ENCODE measurements at places on chromosomes 16 and 17.

- no peak for DNase-seq
These were observed 440 bp downstream of the NPRL3 start for GRCh38 chr16:138049-138417.

DNA sequence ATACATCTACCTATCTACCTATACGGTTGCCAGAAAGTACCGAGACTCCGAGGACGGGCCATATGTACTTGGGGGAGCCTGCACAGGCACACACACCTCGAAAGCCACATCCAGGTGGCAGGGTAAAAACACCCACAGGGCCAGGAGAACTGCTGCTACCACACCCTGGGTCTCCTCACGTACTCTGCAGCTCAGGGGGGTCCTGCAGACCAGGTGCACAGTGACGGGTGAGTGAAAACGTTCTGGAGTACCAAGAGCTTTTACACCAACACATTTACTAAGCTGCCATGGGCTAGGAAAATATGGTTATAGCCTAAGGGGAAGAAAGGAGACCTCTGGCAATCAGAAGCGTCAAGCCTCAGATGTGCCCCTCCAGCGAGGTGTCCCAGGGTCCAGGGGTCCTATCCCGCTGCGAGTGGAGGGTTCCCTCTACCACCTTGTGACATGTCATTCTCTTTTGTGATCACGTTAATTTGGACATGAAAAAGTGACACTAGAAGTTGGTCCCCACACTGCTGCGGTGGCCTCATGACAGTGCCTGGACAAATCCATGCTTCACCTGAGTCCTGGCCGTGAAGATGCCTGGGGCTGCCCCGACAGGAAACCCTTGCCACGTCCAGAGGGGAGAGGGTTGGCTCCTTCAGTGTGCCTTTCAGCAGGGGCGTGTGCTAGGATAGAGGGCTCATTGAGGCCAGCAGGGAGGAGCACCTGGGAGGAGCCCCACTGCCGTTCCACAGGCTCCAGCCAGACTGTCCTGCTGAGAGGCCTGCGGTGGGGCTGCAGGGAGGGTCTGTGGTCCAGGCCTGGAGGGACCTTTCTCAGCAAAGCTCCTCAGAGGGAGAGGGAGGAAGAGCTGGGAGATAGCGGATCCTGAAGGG, 1.8 kb downstream of the CANT1 start:
- DNase-seq, result no peak

DNA sequence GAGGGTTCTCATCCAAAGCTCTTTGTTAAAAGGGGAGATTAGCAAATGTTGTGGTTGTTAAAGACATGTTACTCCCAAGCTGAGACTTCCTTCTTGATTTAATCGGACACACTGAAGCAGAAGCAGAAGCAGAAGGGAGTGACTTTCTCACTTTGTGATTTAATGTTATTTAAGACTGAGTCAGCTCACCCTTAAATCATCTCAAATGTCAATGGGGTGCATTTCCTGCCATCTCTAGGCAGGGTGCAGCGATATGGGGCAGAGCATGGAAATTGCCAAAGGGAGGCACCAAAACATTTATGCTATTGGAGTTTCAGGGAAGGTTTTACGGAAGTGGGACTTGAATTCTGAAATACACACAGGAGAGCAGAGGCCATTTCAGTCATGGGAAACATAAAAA, 283.6 kb downstream of the ABCC12 start:
- DNase-seq, result no peak

DNA sequence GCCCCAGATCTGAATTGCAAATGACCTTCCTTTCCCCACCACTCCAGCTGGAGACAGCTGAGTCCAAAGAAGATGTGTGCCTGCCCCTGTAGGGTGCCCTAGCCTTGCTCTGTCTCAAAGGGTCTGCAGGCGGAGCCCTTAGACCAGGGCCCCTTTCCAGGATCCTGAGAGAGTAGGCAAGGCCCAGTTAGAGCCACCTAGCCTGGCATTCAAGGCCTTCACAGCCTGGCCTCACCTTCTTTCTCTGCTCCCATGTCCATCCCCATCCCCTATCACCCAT, 66.6 kb upstream of the LHX1 start:
- no peak for DNase-seq

DNA sequence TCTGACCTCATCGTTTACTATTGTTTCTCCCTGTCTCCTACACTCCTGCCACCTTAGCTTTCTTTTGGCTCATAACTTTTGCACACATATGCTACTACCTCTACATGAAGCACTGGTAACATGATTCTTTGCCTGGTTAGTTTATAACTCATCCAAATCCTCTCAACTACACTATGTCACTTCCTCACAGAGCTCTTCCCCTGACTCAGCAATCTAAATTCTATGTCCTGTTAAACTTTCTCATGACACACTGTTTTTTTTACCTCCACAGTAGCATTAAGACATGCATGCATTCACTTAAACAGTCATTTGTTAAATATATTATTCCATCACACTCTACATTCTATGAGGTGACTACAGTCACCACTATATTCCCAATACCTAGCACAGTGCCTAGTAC, 19.7 kb downstream of the APPBP2 start:
- DNase-seq, result no peak

DNA sequence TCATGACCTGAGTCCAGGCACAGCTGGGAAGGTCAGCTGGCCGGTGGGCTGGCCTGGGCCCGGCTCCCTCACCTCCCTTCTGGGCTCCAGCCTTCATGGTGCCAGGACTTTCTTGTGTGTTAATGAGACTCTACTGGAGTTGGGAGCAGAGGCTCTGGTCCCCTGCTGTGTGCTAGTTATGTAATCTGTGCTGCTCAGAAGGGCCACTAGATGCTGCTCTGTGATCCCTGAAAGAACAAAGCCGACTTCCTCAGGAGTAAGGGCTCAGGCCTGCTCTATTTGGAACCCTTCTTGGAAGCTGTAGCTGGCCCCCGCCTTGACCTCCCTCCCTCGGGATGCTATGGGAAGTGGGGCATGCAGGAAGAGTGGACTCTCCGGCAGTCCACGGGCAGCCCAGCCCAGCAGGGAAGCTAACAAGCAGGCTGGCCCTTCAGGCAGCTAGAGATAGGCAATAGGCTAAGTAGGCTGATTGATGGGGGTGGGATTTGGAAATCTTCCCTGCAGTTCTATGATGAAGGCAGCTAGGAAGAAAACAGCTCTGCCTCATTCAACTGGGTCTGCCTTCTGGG, 3.3 kb upstream of the CDK5R1 start:
- DNase-seq, result peak; percentile 58

- DNase-seq, result no peak
These were observed 188.2 kb upstream of the HSBP1 start for GRCh38 chr16:83619381-83620150.

GRCh38 chr17:28178800-28179199, 136.3 kb downstream of the NLK start:
- DNase-seq, result no peak

DNA sequence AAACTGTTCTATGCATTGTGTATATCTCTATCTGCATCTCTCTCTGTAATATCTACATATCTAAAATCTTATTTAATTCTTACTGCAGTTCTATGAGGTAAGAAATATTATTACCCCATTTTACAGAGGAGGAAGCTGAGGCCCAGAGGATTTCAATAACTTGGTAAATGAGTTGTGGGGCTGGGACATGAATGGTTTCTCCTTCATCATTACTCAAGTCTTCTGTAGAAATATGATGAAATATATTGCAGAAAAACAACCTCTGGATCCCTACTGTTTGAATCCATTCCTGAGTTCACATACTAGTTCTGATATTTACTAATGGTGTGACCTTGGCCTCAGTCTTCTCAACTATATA, 45.5 kb upstream of the NLK start:
- DNase-seq, result no peak

GRCh38 chr17:44389723-44390202, 314 bp upstream of the ITGA2B start:
- DNase-seq, result no peak

DNA sequence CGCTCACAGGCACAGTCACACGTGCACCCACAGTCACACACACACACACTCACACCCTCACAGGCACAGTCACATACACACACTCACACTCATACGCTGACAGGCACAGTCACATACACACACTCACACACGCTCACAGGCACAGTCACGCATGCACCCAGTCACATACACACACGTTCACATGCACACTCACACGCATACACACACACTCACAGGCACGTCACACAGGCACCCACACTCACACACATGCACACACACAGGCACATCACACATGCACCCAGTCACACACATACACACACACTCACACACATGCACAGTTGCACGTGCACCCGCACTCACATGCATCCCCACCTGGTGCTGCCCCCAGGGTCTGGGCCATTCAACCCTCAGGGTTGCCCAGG, 46.1 kb upstream of the CBFA2T3 start:
- DNase-seq, result no peak

DNA sequence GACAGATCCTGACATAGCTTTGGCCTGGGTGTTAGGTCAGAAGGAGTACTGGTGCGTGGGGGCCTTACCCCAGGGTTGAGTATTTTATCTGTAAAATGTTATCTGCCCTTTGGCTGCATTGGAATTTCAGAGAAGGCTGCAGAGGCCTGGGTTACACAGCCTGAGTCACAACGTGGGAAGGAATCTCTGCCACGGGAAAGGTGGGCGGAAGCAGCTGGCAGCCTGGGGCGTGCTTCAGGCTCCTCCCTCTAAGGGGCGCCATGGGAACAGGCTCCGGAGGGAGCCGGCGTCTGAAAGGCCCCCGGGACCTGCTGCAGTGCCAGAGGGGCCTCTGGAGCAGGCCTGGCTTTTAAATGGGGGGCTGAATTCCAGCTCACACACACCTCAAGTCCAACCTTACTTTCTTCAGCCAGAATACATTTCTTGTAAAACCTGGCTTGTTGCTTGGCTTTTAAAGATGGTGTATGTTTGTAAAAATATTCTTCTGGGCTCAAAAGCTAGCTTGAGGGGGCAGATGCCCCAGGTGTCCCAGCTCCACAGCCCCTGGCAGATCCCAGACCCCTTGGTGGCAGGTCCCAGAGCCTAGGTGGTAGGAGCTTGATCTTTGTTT, 142.2 kb downstream of the RAB11FIP4 start:
- DNase-seq, result no peak

GRCh38 chr17:80439499-80439898, 24.5 kb downstream of the ENDOV start:
- no peak for DNase-seq

DNA sequence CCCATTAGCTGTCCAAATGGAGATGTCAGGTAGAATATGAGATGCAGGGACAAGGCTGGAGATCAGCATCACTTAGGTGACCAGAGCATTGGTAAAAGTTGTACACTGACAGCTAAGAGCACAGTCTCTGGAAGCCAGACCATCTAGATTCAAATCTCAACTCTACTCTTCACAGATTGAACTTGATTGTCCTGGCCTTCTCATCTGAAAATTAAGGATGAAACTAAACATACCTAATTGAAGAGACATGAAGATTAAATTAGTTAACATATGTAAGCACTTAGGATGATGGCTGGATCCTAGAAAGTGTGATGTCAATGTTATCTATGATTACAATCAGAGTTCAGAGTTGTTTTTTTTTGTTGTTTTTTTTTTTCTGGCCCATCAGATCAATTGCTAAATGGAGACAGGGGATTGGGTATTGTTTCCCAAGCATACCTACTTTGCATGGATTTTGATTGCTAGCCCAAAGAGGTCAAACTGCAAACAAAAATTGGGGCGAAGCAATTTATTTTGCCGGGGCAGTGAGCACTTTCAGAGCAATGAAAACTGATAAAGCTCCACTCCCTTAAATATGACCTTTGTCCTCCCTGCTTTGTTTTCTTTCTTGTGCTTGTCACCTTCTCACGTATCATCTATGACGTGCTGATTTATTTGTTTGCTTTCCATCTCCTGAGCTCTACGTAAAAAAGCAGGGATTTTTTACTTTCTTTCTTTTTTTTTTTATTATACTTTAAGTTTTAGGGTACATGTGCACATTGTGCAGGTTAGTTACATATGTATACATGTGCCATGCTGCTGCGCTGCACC, 217.6 kb upstream of the CPHXL start:
- DNase-seq, result peak; percentile 85

- DNase-seq, result peak; percentile 13
These were observed 220.5 kb downstream of the PARN start for GRCh38 chr16:14409563-14409962.

DNA sequence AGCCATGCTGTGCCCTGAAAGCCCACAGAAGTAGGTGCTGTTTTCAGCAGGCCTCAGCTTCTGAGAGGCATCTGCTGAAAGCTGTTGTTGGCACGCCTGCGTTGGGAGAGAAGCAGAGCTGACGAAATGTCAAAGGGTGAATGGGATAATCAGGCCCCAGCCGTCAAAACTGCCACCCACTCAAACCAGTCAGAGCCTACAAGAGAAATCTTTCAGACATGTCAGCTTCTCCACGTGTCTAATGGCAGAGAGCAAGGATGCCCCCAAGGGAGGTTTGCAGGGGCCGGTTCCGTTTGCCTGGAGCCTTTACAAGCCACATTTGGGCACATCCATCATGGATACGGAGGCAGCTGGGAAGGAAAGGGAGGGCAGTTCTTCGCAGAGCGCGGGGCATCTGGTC, 568.2 kb upstream of the EEF2KMT start:
- no peak for DNase-seq

GRCh38 chr17:38464723-38465390, 36.6 kb downstream of the ARHGAP23 start:
- DNase-seq, result peak; percentile 75

GRCh38 chr17:58671969-58672368, 19.9 kb downstream of the TEX14 start:
- no peak for DNase-seq

DNA sequence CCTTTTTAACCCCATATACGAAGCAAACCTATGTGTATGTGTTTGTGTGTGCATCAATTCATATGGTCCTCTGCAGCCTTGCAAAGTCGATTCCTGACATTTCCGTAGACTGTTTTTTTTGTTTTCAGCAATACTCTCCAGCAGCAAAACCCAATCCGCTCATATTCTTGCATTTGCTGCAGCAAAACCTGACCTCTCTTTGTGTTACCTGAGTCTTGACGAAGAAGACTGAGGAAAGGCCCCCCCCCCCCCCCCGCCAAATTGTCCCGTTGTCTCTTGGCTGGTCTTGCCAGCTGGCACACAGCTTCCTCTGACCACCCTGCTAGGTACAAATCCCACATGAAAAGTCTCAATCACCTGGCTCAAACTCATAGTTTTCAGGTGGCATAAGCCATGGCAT, 494.7 kb downstream of the WWOX start:
- DNase-seq, result no peak

GRCh38 chr16:85206472-85207356, 94.4 kb upstream of the CIBAR2 start:
- peak; percentile 61 for DNase-seq

DNA sequence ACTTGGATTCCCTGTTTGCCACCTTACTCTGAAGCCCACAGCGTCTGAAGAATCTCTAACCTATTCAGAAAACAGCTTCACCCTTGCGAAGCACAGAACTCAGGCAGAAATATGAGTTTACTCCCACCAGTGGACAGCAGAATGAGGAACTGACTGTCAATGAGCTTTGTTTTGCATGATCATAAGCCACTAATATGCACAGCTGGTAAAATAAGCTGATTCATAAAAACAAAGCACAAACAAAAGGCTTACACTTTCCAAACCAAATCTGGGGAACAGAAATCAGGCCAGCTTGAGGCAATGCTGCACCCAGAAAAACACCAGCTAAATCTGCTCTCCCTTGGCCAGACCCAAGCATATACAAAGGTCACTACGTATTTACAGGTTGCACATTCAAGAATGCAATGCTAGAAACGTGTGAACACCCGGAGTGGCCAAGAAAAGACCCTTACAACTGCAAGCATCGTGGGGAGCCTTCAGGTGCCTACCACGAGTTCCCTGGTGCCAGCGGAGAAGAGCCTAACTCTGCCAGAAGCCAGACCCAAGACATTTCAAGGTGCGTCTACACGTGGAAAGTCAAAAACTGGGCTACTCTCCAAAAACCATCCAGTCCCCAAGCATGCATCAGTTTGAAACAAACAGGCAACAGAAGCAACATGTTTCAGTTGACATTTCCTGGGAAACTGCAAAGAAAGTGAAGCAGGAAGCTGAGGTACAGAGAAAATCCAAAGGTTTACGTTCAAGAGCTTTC, 207.1 kb downstream of the ZFHX3 start:
- no peak for DNase-seq

Data from small intestine (tissue), 16 donors.